ENCODE measurements at places on chromosomes 16 and 17.

GRCh38 chr16:3865241-3865640 is 15.3 kb downstream of the CREBBP start:
- no peak for DNase-seq

GRCh38 chr16:85309656-85310587 is 197.7 kb upstream of the CIBAR2 start:
- peak; percentile 23 for DNase-seq

DNA sequence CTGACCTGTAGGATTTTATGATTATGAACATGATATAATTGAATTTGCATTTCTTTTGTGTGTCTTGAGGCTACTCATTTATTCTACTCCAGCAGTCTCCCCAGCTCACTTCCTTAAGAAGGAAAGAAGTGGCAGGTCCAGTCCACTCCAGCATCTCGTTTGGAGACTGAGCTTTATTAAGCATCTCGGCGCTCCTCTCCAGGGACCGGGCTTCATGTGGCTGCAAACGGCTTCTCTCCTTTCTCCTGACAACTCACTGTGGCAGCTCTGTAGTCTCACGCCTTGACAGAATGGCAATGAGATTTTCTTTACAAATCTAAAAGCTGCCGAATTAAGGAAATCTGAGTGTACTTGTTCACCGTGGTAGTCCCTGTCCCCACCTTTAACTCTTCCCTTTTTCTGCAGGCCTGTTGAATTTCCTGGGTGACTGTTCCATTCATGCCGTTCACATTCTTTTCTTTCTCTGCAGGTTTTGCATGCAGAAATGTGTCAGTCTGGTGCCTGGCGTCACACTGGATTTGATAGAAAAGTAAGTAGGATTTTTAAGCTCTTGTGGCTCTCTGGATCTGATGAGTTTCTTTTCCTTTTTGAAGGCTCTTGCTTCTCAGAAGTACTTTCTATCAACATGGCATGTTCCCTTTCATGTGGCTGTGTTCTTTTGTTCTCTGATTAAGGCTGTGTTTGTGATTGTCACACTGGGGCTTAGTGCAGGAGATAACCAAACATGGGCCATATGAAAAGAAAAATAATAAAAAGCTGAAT is 200.5 kb upstream of the CHMP6 start:
- no peak for DNase-seq

DNA sequence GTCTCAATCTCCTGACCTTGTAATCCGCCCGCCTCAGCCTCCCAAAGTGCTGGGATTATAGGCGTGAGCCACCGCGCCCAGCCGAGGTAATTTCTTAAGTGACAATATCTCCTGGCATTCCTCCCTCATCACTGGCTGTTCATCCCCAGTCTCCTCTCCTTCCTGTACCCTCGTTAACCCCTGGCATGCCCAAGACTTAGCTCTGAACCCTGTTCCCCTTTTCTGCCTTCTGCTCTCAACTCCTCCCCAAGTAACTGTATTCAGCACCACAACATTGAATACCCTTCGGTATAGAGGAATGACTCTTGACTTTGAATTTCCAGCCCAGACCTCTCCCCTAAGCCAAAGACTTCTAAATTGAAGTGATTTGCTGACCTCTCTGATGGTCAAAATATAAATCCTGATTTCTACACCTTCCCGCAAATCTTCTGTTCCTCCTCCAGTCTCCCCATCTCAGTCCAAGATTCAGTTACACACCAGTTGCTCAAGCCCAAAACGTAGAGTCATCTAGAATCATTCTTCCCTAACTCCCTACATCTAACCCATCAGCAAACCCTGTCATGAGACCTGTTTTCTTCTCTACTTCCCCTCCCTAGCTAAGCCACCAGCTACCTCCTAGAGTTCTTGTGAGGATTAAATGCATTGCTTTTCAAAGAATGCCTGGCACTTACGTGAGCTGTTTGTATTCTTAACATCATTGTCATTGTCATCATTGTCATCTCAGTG is 14.8 kb downstream of the PMP22 start:
- no peak for DNase-seq

DNA sequence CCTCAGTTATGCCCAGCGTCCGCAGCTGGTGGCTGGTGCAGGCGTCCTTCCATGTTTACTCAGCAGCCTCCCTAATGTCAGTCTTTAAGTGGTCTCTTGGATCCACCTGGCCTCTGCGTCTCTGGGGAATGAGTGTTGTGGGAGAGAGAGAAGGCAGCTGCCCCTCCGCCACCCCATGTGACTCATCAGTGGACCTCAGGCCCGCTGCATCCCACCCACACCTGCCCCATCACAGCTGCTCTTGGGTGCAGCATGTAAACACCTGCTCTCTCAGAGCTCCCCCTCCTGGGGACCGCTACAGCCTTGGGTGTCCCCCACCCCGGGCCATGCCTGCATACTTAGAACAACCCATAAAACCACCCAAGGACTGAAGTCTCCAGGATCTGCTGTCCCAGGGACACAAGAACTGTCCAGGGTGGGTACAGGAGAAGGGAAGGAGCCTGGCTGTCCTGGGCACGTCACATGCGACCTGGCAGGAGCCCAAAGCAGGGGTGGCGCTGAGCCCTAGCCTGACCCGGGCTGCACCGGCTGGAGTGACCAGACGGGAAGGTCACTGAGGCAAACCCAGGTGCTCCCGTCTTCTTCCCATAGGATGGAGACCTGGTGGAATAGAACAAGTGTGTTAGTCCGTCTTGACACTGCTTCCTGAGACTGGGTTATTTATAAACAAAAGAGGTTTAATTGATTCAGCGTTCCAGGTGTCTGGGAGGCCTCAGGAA is 4.2 kb downstream of the C16orf90 start:
- no peak for DNase-seq

- DNase-seq: peak; percentile 6
Observed at GRCh38 chr17:82938873-82939620, 99.2 kb upstream of the ZNF750 start.

GRCh38 chr16:35639233-35640205 is 2180.1 kb downstream of the TP53TG3F start:
- no peak for DNase-seq

GRCh38 chr17:81556175-81556691 is 4.1 kb upstream of the FAAP100 start:
- no peak for DNase-seq

DNA sequence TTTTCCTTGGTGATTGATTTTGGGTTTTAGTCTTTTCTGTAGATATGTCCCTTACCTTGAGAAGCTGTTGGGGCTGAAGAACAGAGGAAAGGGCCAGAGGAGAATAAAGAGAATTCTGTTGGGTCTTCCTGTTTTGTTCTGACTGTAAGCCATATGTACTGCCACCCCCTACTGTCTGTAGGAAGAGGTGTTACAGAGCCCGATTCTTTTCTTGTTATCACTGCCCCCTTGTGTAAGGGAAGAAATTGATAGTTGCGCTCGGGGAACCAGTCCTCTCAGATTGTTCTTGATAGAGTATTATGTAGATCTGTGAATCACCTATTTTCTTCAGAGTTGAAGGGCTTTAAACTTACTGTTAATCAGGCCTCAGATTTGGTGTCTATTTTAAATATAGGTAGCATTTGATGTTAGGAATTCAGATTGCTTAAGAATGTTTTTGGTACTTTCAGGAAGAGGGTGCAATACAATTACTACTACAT is 2.4 kb downstream of the TANC2 start:
- DNase-seq: peak; percentile 42

GRCh38 chr17:77341069-77341541 is 200.3 kb downstream of the SEC14L1 start:
- DNase-seq: no peak

GRCh38 chr17:52546990-52547389 is 388.5 kb upstream of the CA10 start:
- DNase-seq: no peak

DNA sequence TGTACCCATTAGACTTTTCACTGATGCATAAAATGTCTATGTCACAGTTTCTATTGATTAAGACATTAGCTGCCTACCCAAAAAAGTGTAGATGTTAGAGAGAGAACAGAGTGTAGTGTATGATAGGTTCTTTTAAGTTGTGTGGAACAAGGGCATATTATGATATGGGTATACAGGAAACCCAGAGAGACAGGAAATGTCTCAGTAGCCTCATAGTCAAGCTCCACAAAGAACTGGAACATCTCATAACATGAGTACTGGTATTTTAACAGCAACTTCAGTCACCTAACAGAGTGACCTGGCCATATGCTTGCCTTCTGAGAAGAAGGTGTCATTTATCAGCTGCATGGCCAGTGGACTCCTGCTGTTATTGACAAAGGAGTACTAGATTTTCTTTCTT is 128.1 kb downstream of the RGS9 start:
- DNase-seq: no peak

DNA sequence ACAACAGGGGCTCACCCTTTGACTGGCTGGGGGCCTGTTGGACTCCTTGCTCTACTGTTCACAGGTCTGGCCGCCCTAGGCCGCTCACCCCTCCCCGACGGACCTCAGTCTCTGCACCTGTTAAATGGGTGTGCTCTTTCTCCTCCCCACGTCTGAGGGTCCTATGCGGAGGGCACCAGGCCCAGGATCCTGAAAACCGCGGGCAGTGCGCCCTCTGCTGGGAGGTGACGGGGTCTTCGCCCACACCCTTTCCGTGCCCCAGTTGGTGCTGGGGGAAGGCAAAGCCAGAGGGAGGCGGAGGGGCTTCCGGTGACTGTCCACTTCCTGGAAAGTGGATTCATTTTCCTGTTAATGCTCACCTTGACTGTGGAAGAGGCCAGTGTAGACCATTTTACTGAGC is 1010.9 kb downstream of the KCNJ18 start:
- no peak for DNase-seq

DNA sequence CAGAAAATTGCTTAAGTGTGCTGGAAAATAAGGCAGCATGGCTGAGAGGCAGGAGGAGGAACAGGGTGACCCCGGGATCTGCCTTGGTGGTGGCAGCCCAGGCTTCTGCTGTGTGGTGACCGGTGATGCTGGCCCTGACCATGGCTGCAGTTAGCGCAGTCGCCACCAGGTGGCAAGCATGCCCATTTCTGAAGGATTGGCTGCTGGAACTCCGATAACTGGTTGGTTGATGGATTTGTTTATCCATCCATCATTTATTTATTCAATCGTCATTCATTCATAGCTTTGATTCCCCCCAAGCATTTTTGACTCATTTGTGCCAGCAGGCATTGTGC is 29.1 kb upstream of the ITGA3 start:
- peak; percentile 78 for DNase-seq

- DNase-seq: no peak
Observed at GRCh38 chr16:78147911-78148401, 48.5 kb downstream of the WWOX start.

DNA sequence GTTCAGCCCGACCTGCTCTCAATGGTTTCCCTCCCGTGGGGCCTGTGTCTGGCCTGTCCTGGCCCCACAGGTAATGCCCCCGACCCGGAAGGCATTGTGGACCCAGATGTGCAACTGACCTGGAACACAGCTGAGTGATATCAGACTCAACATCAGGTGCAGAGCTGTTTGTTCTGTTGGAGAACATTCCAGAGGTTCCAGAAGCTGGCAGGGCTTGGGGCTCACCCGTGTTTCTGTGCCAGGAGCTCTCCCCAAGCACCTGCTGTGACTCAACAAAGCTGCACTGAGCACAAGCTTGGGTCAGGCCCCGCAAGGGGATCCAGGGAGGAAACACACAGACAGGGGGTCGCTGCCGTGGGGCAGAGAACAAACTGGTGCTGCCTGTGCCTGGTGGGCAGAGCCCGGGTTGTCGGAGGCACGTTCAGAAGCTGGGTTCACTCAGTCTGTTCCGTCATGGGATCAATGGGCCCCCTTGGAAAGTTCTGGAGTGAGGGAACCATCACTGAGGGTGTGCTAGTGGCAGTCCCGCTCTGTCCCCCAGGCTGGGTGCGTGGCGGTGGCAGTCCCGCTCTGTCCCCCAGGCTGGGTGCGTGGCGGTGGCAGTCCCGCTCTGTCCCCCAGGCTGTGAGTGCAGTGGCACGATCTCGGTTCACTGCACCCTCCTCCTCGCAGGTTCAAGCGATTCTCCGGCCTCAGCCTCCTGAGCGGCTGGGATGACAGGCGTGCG is 22.1 kb downstream of the HS3ST6 start:
- no peak for DNase-seq

GRCh38 chr17:63955791-63956190 is 16.9 kb downstream of the SCN4A start:
- DNase-seq: no peak

- no peak for DNase-seq
Observed at GRCh38 chr16:50153596-50154419, 702 bp downstream of the TENT4B start.

GRCh38 chr16:3027983-3028715 is 4.3 kb downstream of the THOC6 start:
- DNase-seq: peak; percentile 86

DNA sequence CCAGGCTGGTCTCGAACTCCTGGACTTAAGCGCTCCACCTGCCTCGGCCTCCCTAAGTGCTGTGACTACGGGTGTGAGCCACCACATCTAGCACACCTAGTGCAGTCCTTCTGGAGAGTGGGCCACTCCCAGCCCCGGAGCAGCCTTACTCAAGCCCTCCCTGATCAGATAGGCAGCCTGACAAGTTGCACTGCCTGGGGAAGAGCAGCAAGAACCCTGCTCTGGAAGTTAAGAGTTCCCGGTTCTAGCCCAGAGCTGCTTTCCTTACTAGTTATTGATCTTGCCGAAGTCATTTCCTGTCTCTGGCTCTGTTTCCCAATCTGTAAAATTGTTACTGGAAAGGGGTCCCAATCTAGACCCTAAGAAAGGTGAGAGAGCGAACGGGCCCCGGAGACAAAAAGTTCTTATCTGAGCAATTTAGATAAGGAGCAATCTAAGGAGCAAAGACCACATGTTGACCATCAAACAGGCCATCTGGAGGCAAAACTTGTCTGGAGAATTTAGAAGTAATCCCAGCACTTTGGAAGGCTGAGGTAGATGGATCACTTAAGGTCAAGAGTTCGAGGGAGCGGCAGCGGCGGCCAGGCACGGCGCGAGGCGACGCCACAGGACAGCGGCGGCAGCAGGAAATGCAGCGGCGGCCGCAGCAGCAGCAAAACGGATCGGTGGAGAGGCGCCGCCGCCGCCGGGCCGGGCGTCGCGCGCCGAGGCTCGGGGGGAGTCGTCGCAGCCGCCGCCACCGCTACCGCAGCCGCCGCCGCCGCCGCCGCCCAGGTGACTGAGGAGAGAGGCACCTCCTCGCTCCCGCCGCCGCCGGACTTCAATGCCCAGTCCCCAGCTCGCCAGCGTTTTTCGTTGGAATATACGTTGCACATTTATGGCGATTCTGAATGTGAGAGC is 4.3 kb upstream of the NAGLU start:
- peak; percentile 58 for DNase-seq

- DNase-seq: no peak
Observed at GRCh38 chr17:42309986-42310786, 21.9 kb downstream of the STAT5A start.

- DNase-seq: no peak
Observed at GRCh38 chr16:24906901-24907300, 61.1 kb downstream of the SLC5A11 start.

All from activated naive CD4-positive, alpha-beta T cell treated with anti-CD3 and anti-CD28 coated beads, Interleukin-2, amount 50 U/mL, for 16 hours (primary cell).